CD8-positive, alpha-beta memory T cell (primary cell): ENCODE measurements at places on chromosomes 1 and 21.

DNA sequence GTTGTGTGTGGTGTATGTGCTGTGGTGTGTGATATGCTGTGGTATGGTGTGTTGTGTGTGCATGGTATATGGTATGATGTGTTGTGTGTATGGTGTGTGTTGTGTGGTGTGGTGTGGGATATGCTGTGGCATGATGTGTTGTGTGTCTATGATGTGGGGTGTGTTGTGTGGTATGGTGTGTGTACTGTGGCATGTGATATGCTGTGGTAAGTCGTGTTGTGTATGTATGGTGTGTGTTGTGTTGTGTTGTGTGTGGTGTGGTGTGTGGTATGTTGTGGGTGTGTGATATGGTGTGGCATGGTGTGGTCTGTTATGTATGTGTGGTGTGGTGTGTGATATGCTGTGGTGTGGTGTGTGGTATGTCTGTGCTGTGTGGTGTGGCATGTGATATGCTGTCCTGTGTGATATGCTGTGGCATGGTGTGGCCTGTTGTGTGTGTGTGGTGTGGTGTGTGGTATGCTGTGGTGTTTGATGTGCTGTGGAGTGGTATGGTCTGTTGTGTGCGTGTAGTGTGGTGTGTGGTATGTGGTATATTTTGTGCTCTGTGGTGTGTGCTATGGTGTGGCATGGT, 318.0 kb downstream of the PTPRU start:
- DNase-seq: no peak

- DNase-seq: no peak
These were observed 2.8 kb downstream of the SRARP start for GRCh38 chr1:16006552-16007485.

- no peak for DNase-seq
These were observed 69.6 kb downstream of the SDCCAG8 start for GRCh38 chr1:243325305-243325890.

GRCh38 chr1:172700556-172700955, 41.7 kb downstream of the FASLG start:
- no peak for DNase-seq

- no peak for DNase-seq
These were observed 99.9 kb upstream of the PRDX6 start for GRCh38 chr1:173377266-173377665.

- no peak for DNase-seq
These were observed 490.6 kb upstream of the VAMP3 start for GRCh38 chr1:7280347-7280960.
